ENCODE measurements at places on chromosomes 1 and 21.

GRCh38 chr21:36788120-36788638 is 89.3 kb downstream of the SIM2 start:
- no peak for DNase-seq

GRCh38 chr1:10438677-10439163 is 8.5 kb downstream of the CENPS start:
- no peak for DNase-seq

- DNase-seq = no peak
These were observed 957.0 kb downstream of the AMY1C start for GRCh38 chr1:104706631-104707147.

GRCh38 chr21:19290328-19290727 is 886.7 kb upstream of the TMPRSS15 start:
- no peak for DNase-seq

- DNase-seq = no peak
These were observed 145.5 kb upstream of the POGK start for GRCh38 chr1:166693673-166694297.

- DNase-seq = no peak
These were observed 367.6 kb upstream of the ZRANB2 start for GRCh38 chr1:71448444-71448843.

DNA sequence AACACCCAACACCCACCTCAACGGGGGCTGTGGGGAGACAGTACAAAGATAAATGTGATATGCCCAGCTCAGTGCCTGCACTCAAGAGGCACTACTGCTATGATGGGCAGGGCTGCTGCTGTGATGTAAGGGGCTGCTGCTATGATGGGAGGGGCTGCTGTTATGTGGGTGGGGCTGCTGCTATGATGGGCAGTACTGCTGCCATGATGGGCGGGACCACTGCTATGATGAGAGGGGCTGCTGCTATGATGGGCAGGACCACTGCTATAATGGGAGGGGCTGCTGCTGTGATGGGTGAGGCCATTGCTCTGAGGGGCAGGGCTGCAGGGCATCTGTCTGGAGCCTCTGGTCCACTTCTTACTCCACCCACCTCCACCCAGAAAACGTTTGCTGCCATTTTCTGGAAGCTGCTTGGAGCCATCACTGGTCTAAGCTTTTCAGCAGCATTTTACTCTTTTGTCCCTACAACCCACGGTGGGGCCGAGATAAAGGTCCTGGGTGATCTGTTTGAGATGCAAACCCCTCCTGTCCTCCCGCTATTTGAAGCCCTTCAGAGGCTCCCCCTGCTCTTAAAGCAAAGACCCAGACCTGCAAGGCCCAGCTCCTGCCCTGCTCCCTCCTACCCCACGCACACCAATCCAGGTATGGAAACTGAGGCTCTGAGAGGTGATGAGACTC is 656.9 kb downstream of the PTPRU start:
- no peak for DNase-seq

- no peak for DNase-seq
These were observed 24.9 kb upstream of the GRHL3 start for GRCh38 chr1:24294228-24294672.

GRCh38 chr1:66929999-66930822 is 5.4 kb downstream of the MIER1 start:
- DNase-seq = peak; percentile 89

- no peak for DNase-seq
These were observed 815 bp downstream of the STYXL2 start for GRCh38 chr1:167094690-167095089.

DNA sequence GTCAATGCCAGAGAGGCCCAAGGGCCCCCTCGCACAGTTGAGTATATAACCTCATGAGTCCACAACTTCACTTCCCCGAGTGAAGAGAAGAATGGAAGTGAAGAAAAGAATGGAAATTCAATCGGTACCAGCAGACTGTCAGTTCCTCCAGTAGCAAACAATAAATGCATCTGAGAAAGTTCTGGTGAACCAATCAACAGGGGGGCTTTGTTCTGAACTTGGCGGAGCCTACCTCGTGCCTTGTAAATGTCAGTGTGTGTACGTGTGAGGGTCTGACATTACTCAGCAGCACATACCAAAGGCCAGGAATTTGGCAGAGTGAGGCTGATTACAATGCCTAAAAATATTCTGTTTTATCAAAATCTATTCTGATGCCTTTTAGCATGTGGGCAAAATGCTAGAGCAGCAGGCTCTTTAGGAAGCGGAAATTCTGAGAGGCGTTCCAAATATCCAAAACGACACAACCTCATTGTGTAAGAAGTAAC is 238.5 kb downstream of the LTN1 start:
- no peak for DNase-seq

DNA sequence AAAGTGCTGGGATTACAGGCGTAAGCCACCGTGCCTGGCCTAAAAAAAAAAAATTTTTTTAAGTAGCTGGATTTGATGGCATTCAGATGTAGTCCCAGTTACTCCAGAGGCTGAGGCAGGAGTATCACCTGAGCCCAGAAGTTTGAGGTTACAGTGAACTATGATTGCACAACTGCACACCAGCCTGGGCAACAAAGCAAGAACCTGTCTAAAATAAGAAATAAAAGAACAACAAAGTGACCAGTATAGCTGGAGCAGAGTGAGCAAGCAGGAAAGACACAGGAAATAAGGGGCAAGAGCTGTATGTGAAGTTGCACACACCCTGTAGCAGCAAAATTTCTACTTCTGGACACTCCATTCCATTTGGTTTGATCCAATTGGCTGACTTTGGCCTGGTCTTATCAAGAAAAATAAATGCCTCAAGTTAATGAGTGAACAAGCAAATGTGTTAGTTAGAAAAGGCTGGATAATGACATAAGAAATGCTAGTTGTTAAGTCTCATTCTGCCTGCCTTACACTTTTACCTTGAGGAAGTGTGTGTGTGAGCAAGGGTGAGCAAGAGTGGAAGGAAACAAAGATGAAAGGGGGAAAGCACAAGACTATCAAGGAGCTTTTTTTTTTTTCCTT is 7.9 kb downstream of the ATP5IF1 start:
- DNase-seq = no peak

GRCh38 chr1:215264649-215265048 is 182.1 kb downstream of the KCNK2 start:
- DNase-seq = no peak

DNA sequence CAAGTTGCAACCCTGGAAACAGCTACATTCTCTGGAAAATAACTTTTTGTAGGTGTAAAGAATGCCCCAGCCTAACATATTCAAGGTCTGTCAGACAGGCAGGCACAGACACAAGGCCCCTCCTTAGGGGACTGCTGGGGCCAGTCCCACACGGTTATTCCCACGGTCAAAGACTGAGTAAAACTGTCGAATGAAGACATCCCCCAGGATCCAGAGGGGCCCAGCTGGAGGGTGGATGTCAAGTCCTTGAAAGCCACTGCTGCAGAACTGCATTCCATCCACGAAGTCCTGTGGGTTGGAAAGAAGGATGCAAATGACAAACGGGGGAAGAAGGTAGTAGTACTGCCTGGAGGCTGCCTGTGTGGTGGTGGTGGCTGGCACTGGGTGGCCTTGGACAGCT is 6.9 kb upstream of the RAB7B start:
- DNase-seq = no peak

DNA sequence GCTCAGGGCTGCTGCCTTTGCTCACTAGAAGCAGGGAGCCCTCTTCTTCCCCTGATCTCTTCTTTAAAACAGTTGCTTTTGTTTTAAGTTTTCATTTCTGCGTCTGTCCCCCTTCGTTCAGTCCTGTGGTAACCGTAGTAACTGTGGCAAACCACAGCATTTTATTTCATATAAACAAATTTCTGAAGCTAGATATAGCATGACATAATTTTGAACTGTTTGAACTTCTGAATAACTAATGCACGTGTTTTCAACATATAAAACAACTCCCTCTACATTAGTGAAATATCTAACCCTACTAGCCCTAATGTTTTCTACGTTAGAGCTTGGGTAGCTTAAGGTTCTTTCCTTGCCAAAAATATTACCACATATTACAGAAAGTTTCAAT is 104.6 kb downstream of the DISP1 start:
- no peak for DNase-seq

- DNase-seq = no peak
These were observed 5.5 kb downstream of the RNF223 start for GRCh38 chr1:1068517-1069055.

DNA sequence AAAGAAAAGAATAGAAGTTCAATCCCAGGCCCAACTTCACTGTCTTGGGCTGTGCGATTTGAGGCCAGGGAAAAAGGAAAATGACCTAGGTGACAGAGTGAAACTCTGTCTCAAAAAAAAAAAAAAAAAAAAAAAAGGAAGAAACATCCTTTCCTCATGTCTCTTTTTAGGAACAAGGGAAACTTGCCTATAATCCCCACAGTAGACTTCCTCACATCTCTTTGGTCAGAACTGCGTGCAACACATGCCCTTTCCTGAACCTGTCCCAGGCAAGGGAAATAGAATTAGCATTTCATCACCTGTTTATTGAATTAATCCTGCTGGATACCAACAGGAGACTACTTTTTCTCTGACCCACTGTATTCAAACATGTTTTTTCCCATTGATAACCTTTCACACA is 2.3 kb downstream of the DCST1 start:
- no peak for DNase-seq

GRCh38 chr1:205064741-205065316 is 19.4 kb downstream of the TMEM81 start:
- no peak for DNase-seq

GRCh38 chr1:10324627-10325026 is 74.2 kb upstream of the PGD start:
- no peak for DNase-seq

DNA sequence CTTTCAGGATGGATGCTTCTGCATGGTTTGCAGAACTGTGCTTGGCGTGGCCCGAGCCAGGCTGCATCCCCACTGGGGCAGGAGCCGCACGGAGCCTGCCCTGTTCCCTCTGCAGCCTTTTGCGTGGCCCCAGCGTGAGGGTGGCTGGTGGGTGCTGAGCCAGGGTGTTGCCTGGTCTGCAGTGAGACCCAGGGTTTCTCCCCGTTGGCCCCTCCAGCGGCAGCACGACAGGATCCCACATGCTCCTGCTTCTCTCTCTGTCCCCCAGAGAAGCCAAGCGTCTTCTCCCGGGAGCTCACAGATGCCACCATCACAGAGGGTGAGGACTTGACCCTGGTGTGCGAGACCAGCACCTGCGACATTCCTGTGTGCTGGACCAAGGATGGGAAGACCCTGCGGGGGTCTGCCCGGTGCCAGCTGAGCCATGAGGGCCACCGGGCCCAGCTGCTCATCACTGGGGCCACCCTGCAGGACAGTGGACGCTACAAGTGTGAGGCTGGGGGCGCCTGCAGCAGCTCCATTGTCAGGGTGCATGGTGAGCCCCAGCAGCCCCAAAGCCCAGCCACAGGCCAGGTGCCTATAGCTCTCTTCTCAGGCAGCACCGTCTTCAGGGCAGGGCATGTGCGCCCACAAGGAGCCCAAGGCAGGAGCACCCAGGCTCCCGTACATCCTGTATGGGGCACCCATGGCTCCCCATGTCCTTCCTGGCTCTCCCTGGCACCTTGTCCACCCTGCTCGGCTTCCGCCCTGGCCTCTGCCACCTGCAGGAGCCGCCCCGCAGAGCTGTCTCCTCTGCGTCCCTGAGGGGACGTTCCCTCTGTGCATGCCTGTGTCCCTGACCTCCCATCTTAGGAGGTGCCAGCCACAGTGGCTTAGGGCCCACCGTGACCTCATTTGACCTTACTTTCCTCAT is 78.9 kb downstream of the OBSCN start:
- DNase-seq = no peak
